ENCODE measurements at places on chromosomes 6 and 20.

DNA sequence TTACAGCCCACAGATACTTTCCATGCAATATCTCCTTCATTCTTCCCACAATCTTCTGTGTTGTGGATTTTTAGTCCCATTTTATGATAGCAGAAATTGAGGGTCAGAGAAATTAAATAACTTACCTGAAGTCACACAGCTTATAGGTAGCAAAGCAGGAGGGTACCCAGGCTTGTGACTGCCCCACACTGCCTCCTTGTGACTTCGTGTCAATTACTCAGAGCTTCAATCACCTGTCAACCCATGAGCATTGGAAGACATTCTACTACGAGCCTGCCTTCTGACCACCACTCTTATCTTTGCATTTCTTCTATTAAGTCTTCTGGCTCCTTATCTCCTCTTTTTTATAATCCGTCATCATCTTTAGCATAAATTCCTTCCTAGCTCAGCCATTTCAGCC, 71.6 kb upstream of the NRSN1 start:
- no peak for DNase-seq

DNA sequence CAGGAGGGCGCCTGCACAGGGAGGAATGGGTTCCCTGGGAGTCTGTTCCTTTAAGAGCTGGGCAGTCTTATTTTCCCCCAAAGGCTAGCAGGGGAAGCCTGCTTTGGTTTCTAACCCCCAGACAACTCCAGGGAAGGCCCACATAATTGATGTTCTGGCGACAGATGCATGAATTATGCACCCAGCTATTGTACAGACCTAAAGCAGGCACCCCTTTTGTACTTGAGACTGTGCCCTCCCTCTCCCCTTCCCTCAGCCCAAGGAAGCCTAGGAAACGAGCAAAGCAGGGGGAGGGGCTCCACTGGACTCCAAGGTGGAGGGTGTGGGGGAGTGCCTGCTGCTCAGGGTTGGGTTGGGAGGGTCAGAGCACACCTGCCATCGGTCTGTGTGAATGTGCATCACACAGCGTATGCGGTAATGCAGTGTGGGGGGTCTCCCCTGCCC, 102.1 kb downstream of the KCNB1 start:
- DNase-seq, result no peak

GRCh38 chr6:2658788-2659187, 91.9 kb downstream of the MYLK4 start:
- no peak for DNase-seq

DNA sequence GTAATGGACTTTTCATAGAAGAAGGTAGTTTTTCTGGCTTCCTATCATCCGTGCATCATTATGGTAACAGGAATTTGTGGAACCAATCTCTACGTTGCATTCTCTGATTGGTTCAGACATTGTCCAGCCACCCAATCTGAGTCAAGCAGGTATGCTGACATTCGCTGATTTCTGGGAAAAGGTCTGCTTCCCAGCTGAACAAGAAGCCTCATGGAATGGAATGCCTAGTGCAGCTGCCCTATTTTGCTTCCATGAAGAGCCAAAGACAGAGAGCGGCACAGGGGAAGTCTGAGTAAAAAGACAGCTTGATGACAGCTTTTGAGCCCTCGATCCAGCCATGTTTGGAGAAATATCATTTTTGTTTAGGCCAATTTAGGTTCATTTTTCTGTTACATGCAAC, 38.5 kb upstream of the TXLNB start:
- DNase-seq, result no peak

DNA sequence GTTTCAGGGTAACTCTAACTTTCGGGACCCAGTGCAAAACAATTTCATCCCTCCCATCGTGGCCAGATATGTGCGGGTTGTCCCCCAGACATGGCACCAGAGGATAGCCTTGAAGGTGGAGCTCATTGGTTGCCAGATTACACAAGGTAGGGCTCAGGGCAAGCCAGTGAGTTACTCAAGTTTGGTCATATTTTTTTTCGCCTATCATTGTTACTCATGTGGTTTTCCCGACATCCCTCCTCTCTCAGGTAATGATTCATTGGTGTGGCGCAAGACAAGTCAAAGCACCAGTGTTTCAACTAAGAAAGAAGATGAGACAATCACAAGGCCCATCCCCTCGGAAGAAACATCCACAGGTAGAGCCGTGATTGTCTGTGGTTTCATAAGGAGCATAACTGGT, 58.2 kb downstream of the DCBLD1 start:
- no peak for DNase-seq

DNA sequence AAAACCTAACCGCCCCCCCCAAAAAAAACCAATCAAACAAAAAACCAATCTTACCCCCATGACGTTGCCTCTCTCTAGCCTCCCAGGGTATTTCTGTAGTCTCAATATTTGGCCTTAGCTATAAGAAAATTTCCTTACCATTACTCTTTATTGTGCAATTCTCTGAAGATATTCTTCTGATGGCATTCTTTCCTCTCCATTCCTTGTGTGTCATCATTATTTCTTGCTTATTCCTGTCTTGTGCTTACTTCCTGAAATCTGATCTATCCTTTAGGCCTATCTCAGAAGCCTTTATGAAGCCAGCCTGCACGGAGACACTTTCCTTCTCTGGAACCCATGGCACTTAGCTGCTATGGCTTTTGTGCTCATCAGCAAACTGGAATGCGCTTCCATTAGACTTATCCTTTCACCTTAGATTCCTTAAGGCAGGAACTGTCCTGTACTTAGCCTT, 65.9 kb upstream of the DDR1 start:
- DNase-seq, result no peak

DNA sequence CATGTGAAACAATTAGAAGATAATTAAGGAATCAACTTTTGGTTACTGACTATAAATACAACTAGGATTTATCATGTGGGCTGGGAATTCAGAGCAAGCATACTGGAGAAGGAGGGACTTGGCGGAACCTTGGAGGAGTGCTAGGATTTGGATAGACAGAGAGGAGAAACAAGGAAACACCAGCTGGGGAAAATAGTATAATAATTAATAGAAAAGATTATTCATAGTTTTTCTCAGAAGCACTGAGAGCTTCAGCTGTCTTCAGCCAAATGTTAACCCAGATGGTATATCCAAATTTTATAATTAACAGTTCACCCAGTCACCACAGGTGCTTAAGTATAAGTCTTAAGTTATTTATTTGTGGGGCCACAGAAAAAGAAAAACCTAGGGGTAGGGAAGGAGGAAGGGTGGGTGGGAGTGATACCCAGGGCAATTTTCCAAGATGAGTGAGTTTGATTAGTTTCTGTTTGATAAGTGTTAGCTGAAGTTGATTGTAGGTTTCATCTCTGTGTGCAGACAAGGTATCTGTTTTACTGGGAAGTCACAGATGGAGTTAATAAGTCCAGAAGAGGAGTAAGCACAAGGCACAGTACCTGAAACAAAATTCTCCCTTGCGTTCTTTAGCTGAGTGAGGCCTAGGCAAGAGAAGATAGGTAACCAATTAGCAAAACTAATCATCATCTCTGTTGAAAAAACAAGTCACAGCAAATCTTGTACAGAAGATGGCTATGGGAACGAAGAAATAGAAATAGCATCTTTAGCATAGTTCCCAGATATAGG, 175.5 kb downstream of the TFAP2B start:
- DNase-seq, result no peak

- DNase-seq, result no peak
These were observed 88.0 kb upstream of the TULP1 start for GRCh38 chr6:35600659-35601125.

DNA sequence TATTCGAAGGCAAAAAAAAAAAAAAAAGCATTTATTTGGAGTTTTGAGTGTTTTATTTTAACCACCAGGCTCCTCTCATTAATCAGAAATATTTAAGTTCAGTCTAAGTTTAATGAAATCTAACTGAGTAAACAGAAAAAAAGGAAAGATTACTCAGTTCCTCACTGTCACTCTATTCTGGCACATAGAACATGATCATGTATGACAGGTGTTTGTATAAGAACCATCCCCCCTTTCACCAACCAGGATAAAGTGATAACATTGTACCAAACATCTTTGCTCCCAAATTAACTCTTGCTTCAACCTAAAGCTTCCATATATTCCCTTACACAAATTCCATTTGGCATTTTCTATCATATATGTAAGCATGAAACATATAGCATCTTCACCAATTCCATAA, 176.2 kb upstream of the HSF2 start:
- no peak for DNase-seq

Data from activated CD4-positive, alpha-beta T cell treated with anti-CD3 and anti-CD28 coated beads, Interleukin-2, Interleukin-6, amounts not matched to agents 100 ng/mL and 50 ng/mL, durations not matched to agents 16 hours and 8 hours (primary cell).